Stomach (tissue), 19 donors: ENCODE measurements at places on chromosomes 1 and 21.

- DNase-seq, result peak; percentile 70
Measured at GRCh38 chr21:41521489-41522027, 13.6 kb upstream of the TMPRSS2 start.

GRCh38 chr1:81512252-81513003 lies 288.3 kb upstream of the ADGRL2 start:
- DNase-seq, result no peak

- DNase-seq, result no peak
Measured at GRCh38 chr1:222009105-222009730, 267.3 kb upstream of the DUSP10 start.

DNA sequence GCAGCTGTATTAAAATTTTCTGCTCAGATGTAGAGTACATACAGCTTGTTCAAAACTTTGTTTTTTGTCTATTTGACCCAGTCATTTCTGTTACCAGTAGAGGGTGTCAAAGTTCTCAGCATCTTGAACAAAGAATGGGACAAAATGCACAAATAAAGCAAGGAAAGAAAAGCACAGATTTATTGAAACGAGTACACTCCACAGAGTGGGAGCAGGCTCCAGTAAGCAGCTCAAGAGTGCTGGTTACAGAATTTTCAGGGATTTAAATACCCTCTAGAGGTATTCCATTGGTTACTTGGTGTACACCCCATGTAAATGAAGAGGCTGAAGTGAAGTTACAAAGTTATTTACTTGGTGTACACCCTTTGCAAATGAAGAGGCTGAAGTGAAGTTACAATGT lies 8.9 kb upstream of the PRMT6 start:
- no peak for DNase-seq

DNA sequence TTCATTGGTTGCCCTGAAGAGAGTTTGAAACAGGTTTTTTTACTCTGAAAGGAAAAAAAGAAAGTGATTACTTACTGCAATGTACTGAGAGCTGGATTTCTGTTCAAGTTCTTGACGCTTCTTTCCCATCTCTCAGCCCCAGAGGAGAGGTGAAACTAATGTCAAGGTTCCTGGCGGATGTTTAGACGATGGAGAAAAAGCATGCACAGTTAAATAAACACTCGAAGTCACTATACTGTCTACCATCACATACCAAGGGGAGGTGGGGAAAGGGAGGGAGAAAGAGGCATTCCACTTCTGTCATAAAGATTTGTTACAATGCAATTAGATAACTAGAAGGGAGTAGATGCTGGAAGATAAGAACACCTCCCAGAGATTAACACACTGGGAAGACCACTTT lies 177.0 kb upstream of the TNR start:
- no peak for DNase-seq

GRCh38 chr1:218640173-218640572 lies 295.0 kb downstream of the TGFB2 start:
- no peak for DNase-seq

DNA sequence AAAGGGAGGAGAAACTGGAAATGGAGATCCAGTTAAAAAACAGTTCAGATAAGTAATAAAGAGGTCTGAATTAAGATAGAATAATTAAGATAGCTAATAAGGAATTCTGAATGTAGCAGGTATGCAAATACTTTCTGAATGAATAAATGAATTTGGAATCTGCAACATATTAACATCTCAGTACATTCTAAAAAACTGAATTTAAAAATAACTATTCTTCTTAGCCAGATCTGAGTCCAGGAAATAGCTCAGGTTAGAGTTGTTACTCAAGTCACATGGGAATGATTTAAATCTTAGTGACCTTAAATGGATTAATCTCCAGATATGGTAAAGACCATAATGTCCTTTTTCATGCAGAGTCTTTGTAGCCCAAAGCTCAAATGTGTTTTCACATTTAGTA lies 51.2 kb downstream of the EYA3 start:
- DNase-seq, result no peak

- peak; percentile 31 for DNase-seq
Measured at GRCh38 chr1:41380195-41380594, 19.0 kb downstream of the FOXO6 start.
